ENCODE measurements at places on chromosomes 12 and 14.
A peak's percentile ranks its signal among the peaks of the same experiment; 100 is the strongest.

DNA sequence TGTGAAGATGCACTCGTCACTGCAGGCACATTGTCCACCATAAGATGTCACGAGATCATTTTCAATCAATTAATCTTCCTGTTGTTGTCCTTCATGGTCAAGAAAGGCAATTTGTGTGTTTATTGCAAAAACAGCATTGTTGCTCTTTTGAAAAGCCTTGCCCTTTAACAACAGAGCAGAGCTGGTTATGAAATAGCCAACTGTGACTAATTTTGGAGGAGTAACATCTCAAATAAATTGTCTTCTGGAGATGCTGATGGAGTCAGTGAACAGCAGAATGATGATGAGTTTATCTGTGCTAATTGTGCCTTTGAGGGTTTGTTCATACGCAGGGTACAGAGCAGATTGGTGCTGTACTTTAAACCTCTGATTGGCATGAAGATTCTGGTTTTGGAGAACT is 88.3 kb upstream of the E2F7 start:
- DNase-seq, result no peak

GRCh38 chr14:68820536-68820935 is 27.7 kb upstream of the ZFP36L1 start:
- peak; percentile 42 for DNase-seq

DNA sequence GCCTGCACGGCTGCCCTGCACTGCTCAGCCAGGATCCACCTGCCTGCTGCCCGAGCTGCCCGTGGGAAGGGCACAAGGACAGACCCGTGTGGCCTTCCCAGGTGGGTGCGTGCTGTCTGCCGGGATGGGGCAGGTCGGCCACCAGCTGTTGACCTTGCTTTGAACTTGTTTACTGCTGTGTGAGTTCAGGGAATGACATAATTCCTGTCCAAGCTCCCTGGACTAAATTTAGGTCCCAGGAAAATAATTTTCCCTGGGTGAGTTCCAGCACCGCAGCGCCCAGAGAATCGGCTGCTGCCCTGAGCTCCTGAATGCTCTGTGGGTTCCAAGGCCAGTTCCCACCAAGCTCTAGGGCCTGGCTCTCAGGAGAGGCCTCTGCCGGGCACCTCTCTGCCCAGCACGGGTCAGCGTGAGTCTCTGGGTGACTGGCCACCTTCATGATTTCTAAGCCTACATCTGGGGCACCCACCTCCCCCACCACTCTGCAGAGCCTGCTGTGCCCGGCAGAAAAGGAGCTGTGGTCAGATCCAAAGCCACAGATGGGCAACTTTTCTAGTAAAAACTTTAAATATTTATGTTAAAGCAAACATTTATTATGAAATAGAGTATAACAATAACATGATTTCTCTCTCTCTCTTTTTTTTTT is 27.2 kb upstream of the MLXIP start:
- no peak for DNase-seq

- DNase-seq, result peak; percentile 36
Measured at GRCh38 chr12:94150240-94151121, 2.1 kb downstream of the PLXNC1 start.

- no peak for DNase-seq
Measured at GRCh38 chr14:27886256-27886655, 880.3 kb upstream of the FOXG1 start.

DNA sequence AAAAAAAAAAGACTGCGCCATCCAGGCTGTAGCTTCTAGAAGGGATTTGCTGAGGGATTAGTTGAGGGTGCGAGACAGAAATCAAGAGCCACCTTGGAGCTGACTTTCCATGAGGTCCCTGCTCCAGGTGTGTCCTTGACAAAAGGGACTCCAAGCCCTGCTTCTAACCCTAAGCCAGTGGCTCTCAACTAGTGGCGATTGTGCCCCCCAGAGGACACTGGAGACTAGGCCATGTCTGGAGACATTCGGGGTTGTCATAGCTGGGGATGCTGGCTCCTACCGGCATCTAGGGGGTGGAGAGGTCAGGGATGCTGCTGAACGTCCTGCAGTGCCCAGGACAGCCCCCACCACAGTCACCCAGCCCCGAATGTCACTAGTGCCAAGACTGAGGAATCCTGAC is 40.6 kb downstream of the SPRING1 start:
- no peak for DNase-seq
